ENCODE measurements at places on chromosomes 11 and 22.

- DNase-seq: no peak
These were observed 72.3 kb upstream of the POU2AF2 start for GRCh38 chr11:111173221-111173620.

- no peak for DNase-seq
These were observed 10.4 kb upstream of the PPARA start for GRCh38 chr22:46139895-46140350.

GRCh38 chr11:66874232-66874631 is 17.4 kb downstream of the LRFN4 start:
- no peak for DNase-seq

- no peak for DNase-seq
These were observed 33.2 kb upstream of the LDHA start for GRCh38 chr11:18361154-18361553.

Data from stimulated activated naive CD4-positive, alpha-beta T cell (primary cell).